Activated T-helper 1 cell treated with anti-CD3 and anti-CD28 coated beads, Interleukin-12 subunit alpha, Interleukin-12 subunit beta, Interleukin-2, Interleukin-4 antibody, amounts not matched to agents 30 ng/mL and 10 ng/mL and 1 ng/mL, durations not matched to agents 14 hours and 24 hours and 36 hours (primary cell): ENCODE measurements at places on chromosomes 1 and 21. TPM values are rescaled to one million over a fixed set of nuclear protein-coding genes. Genes with fewer than 3 reads are reported as not detected.

DNA sequence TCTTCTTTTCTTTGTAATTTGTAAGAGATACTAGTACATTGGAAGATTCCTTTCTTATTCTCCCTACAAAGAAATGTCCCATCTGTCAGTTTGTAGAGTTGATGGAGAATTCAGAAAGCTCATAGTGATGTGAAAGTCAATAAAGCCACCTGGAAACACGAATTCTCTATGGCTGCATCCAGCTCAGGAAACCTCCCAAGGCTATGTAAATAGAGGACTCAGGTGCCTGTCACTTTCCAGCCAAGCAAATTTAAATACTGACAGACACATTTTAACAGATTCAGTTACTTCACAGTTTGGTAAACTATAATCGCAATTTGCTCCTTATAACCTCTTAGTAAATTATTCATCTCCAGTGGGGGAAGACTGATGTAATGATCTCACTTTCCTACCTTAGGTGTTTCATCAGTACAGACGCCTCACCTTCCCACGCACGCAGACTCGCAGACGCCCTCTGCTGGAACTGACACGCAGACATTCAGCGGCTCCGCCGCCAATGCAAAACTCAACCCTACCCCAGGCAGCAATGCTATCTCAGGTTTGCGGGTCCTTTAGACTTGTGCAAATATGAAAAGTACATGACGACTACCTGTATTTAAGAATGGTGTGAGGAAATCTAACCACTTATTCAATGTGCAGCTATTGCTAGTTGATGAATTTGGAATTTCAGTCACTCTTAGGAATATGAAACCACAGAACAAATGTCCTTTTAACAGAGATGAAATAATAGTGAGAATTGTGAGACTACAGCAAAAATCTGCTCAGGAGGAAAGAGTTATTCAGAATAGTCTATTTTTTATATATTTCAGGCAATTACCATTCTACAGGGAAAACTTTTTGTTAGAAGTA is 60.6 kb downstream of the PTPRC start:
- peaks cover 81% of the 10 kb centered on the region for H3K4me1 ChIP-seq
- no peak overlapping the region for H3K4me3 ChIP-seq
- H3K27ac ChIP-seq = peak overlapping the region; percentile 74
- no peaks in the 10 kb centered on the region for H3K27me3 ChIP-seq
- peaks cover 67% of the 10 kb centered on the region for H3K36me3 ChIP-seq
- peak; percentile 53 for DNase-seq

- H3K27me3 ChIP-seq = no peaks in the 10 kb centered on the region
- H3K27ac ChIP-seq = no peak overlapping the region
- no peak for DNase-seq
- H3K36me3 ChIP-seq = peaks cover 13% of the 10 kb centered on the region
- peaks cover 10% of the 10 kb centered on the region for H3K4me1 ChIP-seq
- no peak overlapping the region for H3K4me3 ChIP-seq
Measured at GRCh38 chr1:25481625-25482024, 50.9 kb downstream of the MACO1 start.

DNA sequence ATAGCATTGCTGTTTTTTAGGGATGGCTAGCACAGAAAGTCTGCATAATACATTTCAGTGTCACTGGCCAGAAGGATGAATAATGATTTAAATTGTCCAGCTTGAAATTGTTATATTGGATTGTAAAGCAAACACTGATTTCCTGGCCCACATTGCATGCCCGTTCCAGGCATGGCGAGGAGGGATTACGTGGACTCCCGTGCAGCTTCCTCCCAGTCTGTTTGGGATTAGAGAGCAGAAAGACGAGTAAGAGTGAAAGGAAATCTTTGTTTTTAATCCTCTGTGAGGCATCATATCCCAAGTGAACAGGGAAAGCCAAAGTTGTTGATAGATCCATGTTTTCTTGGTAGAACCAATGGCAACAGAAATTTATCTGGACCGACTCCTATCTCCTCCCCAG is 8.4 kb downstream of the TRIM58 start:
- no peaks in the 10 kb centered on the region for H3K36me3 ChIP-seq
- peaks cover 6% of the 10 kb centered on the region for H3K27me3 ChIP-seq
- H3K4me3 ChIP-seq = no peak overlapping the region
- DNase-seq = no peak
- H3K27ac ChIP-seq = no peak overlapping the region

GRCh38 chr1:233061265-233061664 is 110.9 kb downstream of the NTPCR start:
- H3K4me1 ChIP-seq = no peaks in the 10 kb centered on the region
- no peak overlapping the region for H3K27ac ChIP-seq
- no peak for DNase-seq
- H3K4me3 ChIP-seq = no peak overlapping the region

GRCh38 chr1:67814121-67814772 is 19.0 kb downstream of the GNG12 start:
- DNase-seq = no peak
- no peak overlapping the region for H3K27ac ChIP-seq
- H3K27me3 ChIP-seq = peaks cover 13% of the 10 kb centered on the region
- no peaks in the 10 kb centered on the region for H3K4me1 ChIP-seq

GRCh38 chr21:35163411-35163810 is 114.3 kb upstream of the RUNX1 start:
- H3K27me3 ChIP-seq = peaks cover 4% of the 10 kb centered on the region
- DNase-seq = no peak
- no peak overlapping the region for H3K27ac ChIP-seq
- H3K4me1 ChIP-seq = no peaks in the 10 kb centered on the region

DNA sequence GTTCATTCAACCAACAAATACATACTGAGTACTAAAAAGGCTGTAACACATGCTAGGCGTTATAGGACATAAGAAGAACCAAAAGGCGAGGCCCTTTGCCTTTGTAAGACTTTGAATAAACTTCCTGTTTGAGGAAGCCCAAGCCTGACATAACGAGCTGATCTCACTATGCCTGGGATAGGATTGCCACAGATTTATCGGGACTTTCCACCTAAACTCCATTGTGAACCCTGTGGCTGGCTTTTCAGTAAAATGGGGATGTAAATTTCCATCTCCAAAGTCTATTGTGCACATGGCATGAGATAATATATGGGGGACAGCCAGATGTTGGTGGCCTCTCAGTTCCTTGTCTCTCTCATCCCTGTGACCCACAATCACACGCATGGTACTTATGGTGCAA is 41.9 kb downstream of the LMO4 start:
- no peaks in the 10 kb centered on the region for H3K36me3 ChIP-seq
- H3K4me3 ChIP-seq = no peak overlapping the region
- H3K27me3 ChIP-seq = no peaks in the 10 kb centered on the region
- H3K4me1 ChIP-seq = no peaks in the 10 kb centered on the region

ELAPOR1 gene
- total RNA-seq = 32.7 and 38.5 TPM in 2 replicates

- no peak for DNase-seq
- H3K27me3 ChIP-seq = no peaks in the 10 kb centered on the region
- no peak overlapping the region for H3K27ac ChIP-seq
- no peaks in the 10 kb centered on the region for H3K36me3 ChIP-seq
- no peak overlapping the region for H3K4me3 ChIP-seq
Measured at GRCh38 chr1:245871915-245872314, 635.2 kb downstream of the SMYD3 start.
